Lung (tissue), 17 donors: ENCODE measurements at places on chromosomes 16 and 17.

DNA sequence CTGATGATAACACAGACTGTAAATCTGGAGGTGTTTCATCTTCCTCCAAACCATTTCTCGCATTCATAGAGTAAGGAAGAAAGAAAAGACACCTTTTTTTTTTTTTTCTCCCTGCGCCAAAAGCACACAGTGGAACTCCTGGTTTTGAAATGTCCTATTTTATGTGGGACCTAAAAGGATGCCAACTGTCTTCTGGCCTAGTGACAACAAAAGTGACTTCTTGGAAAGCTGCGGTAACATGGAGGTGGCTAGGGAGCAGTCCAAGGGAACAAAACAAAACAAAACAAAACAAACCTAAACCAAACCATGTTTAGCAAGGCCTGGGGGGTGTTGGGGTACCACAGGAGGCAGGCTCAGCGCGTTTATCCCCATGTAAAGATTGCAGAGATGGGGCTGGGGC is 174.8 kb downstream of the XYLT1 start:
- peaks cover 20% of the 10 kb centered on the region for H3K4me1 ChIP-seq
- H3K4me3 ChIP-seq = no peak overlapping the region
- H3K36me3 ChIP-seq = no peaks in the 10 kb centered on the region
- H3K27me3 ChIP-seq = no peaks in the 10 kb centered on the region
- H3K27ac ChIP-seq = no peak overlapping the region

DNA sequence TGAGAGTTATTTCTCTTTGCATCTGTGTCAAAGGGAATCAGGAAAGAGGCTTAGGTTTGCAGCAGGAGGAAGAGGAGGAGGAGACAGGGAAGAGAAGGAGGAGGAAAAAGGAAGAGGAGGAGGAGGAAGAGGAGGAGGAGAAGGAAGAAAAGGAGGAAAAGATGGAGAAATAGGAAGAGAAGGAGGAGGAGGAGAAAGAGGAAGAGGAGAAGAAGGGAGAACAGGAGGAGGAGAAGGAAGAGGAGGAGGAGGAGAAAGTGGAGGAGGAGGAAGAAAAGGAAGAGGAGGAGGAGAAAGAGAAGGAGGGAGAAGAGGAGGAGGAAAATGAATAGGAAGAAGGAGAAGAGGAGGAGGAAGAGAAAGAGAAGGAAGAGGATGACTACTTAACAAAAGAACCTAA is 459.1 kb downstream of the GRIN2A start:
- H3K27ac ChIP-seq = no peak overlapping the region
- no peaks in the 10 kb centered on the region for H3K4me1 ChIP-seq
- DNase-seq = no peak
- no peaks in the 10 kb centered on the region for H3K27me3 ChIP-seq

DNA sequence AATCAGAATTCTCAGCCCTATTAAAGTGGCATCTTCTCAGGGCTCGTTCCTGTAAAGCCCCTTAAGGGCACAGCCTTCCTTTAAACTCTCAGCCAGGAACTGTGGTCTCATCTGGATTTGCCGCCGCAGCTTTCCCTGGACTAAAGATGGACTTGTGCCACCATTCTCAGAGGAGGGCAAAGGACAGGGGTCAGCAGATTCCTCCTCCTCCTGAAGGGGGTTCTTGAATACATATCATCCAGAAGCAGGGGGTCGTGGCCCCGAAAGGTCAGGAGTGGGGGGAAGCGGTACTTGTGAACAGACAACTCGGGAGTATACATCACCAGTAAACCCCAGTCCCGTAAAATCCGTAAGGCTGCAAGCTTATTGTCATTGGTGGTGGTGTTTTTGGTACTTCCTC is 174.8 kb downstream of the RPTOR start:
- no peak overlapping the region for H3K4me3 ChIP-seq
- H3K27me3 ChIP-seq = no peaks in the 10 kb centered on the region
- no peak for DNase-seq
- H3K4me1 ChIP-seq = peaks cover 5% of the 10 kb centered on the region
- no peak overlapping the region for H3K27ac ChIP-seq

DNA sequence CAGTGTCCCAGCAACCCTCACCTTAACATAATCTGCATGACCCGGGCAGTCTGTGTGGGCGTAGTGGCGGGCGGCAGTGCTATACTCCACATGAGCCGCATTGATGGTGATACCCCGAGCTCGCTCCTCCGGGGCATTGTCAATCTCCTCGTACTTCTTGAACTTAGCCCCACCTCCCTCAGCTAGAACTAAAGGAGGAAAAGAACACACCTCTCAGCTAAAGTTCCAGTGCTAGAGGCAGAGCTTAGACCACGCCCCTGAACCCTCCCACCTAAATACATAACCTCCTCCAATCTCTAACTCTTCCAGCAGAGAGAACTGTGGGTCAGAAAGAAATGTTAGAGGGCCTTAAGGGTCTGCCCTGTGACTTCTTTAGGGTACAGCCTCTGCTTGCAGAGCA is 855 bp downstream of the TUFM start:
- peak overlapping the region; percentile 87 for H3K27ac ChIP-seq
- H3K36me3 ChIP-seq = peaks cover 29% of the 10 kb centered on the region
- peak overlapping the region; percentile 98 for H3K4me3 ChIP-seq
- DNase-seq = no peak
- peaks cover 18% of the 10 kb centered on the region for H3K4me1 ChIP-seq

DNA sequence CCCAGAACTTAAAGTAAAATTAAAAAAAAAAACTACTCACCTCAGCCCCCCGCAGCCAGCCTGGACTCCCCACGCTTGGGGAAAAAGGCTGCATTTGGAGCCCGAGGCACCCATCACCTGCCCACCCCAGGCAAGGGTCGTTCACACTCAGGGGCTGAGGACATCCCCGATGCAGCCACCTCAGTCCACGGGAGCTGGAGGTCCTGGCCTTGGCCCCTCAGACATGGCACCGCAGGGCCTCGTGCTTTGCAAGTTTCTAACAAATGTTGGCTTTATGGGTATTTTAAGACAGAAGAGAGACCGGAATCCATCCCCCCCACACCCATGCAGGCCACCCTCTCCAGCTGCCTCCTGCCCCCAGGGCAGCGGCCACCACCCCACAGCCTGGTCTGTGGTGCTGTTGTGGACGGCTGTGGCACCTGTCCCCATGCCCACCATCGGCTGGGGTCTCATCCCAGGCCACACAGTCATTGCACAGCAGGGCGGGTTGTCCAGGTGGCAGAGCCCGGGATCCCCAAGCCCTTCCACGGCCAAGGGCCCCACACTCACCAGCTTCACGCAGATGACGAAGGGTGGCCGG is 116.4 kb upstream of the ZNF750 start:
- H3K4me3 ChIP-seq = no peak overlapping the region
- H3K36me3 ChIP-seq = peaks cover 2% of the 10 kb centered on the region
- no peak for DNase-seq
- no peaks in the 10 kb centered on the region for H3K4me1 ChIP-seq
- H3K27ac ChIP-seq = no peak overlapping the region
- no peaks in the 10 kb centered on the region for H3K27me3 ChIP-seq

GRCh38 chr16:58121132-58121531 is 8.0 kb downstream of the CFAP20 start:
- no peak for DNase-seq
- peaks cover 54% of the 10 kb centered on the region for H3K4me1 ChIP-seq
- H3K27me3 ChIP-seq = no peaks in the 10 kb centered on the region
- H3K36me3 ChIP-seq = peaks cover 8% of the 10 kb centered on the region

- H3K4me1 ChIP-seq = no peaks in the 10 kb centered on the region
- no peak overlapping the region for H3K4me3 ChIP-seq
- H3K36me3 ChIP-seq = no peaks in the 10 kb centered on the region
- H3K27me3 ChIP-seq = no peaks in the 10 kb centered on the region
Measured at GRCh38 chr17:51761105-51761504, 397.4 kb downstream of the CA10 start.

- peaks cover 41% of the 10 kb centered on the region for H3K4me1 ChIP-seq
- no peaks in the 10 kb centered on the region for H3K36me3 ChIP-seq
- DNase-seq = peak; percentile 71
- H3K4me3 ChIP-seq = no peak overlapping the region
- H3K27me3 ChIP-seq = no peaks in the 10 kb centered on the region
Measured at GRCh38 chr17:77323413-77324171, 182.8 kb downstream of the SEC14L1 start.

DNA sequence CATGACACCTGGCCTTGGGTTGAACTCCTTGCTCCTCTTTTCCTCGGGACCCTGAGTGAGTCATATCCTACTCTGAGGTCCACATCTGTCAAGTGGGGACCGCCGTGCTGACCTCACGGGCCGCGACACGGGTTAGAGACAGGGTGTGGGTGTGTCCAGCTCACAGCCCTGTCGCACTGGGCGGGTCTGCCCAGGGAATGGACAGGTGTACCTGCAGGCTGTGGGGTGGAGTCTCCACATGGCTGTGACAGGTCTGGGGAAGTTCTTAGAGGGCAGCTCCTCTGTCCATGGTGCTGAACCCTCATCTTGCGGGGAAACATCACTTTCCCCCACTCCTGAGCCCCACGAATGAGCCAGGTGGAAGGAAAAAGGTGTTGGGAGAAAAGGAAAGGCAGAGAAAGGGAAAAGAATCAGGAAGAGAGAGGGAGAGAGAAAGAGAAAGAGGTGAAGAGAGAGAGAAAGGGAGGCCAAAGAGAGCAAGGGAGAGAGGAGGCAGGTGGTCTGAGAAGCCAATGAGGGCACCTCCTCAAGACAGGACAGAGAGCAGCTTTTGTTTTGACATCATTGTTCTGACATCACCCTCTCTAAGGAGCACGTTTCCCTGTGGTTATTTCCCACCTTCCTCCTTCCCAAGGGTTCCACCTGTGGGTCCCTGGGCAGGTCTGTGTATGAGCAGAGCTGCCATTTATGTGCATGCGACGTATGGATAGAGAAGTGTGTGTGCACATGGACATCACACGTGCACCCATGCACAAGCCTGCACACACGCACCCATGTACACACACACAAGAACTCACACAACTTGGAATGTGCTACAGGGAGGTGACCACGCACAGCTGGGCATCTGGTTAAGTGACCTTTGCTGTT is 32.6 kb upstream of the CBFA2T3 start:
- no peak overlapping the region for H3K27ac ChIP-seq
- no peaks in the 10 kb centered on the region for H3K27me3 ChIP-seq
- H3K36me3 ChIP-seq = no peaks in the 10 kb centered on the region
- no peak overlapping the region for H3K4me3 ChIP-seq

DNA sequence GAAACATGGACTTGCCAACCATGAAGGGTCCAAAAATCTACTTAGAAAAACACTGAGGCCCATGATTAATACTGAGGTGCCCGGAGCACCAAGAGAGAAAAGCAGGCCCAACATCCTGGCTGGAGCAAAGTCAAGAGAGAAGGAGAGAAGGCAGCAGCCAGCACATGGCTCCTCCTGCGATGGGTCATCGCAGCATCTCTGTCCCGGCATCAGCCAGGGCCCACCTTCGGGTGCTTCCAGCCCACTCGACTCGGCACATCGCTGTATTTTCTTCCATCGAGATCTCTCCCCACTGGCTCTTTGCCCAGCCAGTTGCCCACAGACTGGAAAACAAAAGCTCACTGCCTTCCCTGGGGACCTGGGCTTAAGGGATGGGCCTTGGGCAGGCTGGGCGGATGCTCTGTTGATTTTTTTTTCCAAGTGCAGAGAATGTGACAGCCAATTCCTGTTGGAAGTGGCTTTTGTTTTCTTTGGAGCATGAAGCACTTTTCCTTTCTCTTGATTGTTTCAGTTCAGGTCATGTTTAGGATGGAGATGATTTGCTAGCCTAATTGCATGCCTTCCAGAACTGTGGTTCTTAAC is 58.1 kb downstream of the CYB5B start:
- H3K36me3 ChIP-seq = no peaks in the 10 kb centered on the region
- H3K27ac ChIP-seq = peak overlapping the region; percentile 59
- DNase-seq = peak; percentile 64
- peaks cover 20% of the 10 kb centered on the region for H3K4me1 ChIP-seq
- H3K27me3 ChIP-seq = no peaks in the 10 kb centered on the region

DNA sequence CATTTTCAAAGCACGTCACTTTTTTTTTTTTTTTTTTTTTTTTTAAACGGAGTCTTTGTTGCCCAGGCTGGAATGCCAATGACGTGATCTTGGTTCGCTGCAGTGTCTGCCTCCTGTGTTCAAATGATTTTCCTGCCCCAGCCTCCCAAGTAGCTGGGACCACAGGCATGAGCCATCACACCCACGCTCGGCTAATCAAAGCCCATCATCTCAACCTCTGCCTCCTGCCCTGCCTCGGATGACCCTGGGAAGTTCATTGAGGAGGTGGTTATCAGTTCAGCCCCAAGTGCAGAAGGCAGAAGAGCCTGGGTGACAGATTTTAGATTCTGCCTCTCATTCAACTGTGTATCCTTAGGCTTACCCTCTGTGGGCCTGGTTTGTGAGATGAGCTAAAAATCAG is 484.9 kb upstream of the EEF2KMT start:
- no peak for DNase-seq
- H3K27ac ChIP-seq = no peak overlapping the region
- no peaks in the 10 kb centered on the region for H3K4me1 ChIP-seq
- no peak overlapping the region for H3K4me3 ChIP-seq

- peaks cover 41% of the 10 kb centered on the region for H3K27me3 ChIP-seq
- peak overlapping the region; percentile 43 for H3K4me3 ChIP-seq
- H3K27ac ChIP-seq = no peak overlapping the region
- no peaks in the 10 kb centered on the region for H3K36me3 ChIP-seq
- peaks cover 4% of the 10 kb centered on the region for H3K4me1 ChIP-seq
- DNase-seq = no peak
Measured at GRCh38 chr17:48609759-48610281, 997 bp downstream of the HOXB7 start.

- H3K36me3 ChIP-seq = no peaks in the 10 kb centered on the region
- no peaks in the 10 kb centered on the region for H3K4me1 ChIP-seq
- H3K27ac ChIP-seq = no peak overlapping the region
- H3K4me3 ChIP-seq = no peak overlapping the region
- DNase-seq = no peak
Measured at GRCh38 chr16:74257061-74257460, 39.6 kb upstream of the PSMD7 start.

GRCh38 chr17:47621293-47622179 is 28.2 kb upstream of the KPNB1 start:
- DNase-seq = no peak
- H3K27me3 ChIP-seq = no peaks in the 10 kb centered on the region
- H3K27ac ChIP-seq = no peak overlapping the region

GRCh38 chr16:23216658-23217246 is 34.2 kb downstream of the SCNN1G start:
- H3K36me3 ChIP-seq = peaks cover 5% of the 10 kb centered on the region
- no peaks in the 10 kb centered on the region for H3K27me3 ChIP-seq
- no peak overlapping the region for H3K27ac ChIP-seq
- no peak for DNase-seq
- H3K4me3 ChIP-seq = no peak overlapping the region

DNA sequence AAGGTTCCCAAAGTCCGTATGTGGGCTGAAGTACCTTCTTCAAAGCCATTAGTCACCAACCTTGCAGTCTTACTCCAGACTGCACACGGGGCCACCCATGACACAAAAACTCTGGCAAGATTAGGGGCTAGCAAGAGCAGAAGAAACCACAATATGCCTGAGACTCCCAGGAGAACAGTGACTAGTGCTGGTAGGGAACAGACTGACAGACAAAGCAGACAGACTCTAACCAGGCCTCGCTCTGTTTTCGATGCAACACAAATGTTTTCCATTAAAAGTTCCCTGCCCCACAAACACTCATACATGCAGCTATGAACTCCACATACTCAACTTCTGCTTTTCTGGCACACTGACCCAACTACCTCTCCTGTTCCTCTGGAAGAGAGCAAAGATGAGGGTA is 102.2 kb downstream of the HIC1 start:
- no peak overlapping the region for H3K4me3 ChIP-seq
- no peak overlapping the region for H3K27ac ChIP-seq
- H3K4me1 ChIP-seq = peaks cover 14% of the 10 kb centered on the region
- H3K27me3 ChIP-seq = no peaks in the 10 kb centered on the region
- DNase-seq = no peak
